ENCODE measurements at places on chromosomes 5 and 9.

DNA sequence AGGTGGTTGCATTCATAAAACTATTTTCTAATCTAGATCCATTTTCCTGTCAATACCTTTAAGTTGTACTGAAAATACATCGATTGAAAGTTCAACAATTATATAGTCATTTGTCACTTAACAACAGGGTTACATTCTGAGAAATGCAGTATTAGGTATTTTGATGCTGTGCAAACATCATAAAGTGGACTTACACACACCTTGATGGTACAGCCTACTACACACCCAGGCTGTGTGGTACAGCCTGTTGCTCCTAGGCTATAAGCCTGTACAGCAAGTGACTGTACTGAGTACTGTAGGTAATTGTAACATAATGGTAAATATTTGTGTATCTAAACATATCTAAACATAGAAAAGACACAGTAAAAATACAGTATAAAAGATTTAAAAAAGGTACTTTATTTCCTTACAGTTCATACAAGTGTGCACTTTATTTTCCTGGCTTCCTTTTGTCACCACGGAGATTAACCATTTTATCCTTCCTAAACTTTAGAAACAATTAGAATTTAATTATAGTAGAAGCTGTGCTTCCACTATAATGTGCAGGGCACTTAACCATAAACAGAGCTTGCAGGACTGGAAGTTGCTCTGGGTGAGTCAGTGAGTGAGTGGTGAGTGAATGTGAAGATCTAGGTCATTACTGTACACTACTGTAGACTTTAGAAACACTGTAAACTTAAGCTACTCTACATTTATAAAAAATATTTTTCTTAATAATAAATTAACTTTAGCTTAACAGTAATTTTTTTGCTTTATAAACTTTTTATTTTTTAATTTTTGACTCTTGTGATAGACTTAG is 42.9 kb upstream of the MEF2C start:
- DNase-seq: no peak

DNA sequence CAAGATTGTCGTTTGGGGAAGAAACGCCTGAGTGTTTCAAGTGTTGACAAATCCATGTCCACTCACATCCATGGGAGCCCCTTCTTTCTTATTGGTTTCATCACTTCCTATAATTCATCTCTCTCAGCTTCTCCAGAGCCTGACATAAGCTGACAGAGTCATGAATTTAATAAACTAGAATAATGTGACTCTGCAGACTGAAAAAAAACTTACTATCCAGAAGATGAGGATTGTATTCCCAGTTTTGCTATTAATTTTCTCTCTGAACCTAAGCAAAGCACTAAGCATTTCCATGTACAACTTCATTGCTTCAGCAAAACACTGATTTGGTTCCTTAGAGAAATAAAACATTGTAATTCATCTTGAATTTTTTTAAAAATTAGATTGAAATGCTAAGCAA is 691.8 kb downstream of the MTRR start:
- DNase-seq: no peak

DNA sequence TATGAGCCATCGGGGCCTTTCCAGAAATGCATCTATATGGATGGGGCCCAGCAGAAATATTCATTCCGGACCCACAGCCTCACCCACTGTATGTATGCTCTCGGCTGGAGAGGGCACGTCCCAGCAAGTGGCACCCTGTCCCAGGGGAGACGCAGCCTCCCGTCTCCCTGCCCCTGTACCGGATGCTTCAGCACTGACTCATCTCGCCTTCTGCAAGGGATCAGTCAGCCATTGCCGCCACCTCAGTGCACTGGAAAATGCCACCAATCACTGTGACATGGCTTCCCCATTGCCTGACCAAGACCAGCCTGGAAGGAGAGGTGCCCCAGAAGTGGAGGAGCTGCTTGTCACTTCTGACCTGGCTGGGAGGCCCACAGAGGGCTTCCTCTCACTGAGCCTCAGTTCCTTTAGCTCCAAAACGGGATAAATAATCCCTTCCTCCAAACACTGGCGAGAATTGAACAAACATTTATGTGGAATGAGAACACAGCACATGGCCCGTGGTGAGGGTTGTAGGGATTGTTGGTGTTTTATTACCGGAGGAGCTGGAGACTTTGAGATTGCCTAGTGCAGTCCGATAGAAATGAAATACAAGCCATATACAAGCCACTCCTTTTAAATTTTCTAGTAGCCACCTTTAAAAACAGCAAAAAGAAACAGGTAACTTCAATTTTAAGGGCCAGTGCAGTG is 43.9 kb upstream of the ORM1 start:
- no peak for DNase-seq

- DNase-seq: no peak
Observed at GRCh38 chr9:107548298-107549142, 59.0 kb upstream of the KLF4 start.

DNA sequence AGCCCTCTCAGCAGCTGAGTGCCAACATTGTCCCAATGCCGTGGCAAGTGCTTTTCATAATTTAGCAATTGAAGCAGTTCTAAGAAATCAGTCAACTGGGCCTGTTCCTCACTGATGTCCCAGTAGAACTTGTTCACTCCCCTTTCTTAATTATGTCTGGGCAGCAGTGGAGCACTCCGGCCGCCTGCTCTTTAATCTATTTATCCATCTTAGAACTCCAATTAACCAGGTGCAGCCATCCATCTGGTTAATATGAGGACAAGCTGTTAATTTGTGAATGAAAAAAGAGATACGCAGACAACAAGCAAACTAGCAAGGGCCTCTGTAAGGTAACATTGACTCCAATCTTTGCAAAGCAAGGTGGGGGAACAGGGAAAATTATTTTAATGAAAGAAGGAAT is 39.4 kb downstream of the MAT2B start:
- no peak for DNase-seq

- DNase-seq: no peak
Observed at GRCh38 chr5:19928562-19929421, 59.2 kb downstream of the CDH18 start.

- no peak for DNase-seq
Observed at GRCh38 chr5:121399879-121400278, 451.8 kb upstream of the FTMT start.

DNA sequence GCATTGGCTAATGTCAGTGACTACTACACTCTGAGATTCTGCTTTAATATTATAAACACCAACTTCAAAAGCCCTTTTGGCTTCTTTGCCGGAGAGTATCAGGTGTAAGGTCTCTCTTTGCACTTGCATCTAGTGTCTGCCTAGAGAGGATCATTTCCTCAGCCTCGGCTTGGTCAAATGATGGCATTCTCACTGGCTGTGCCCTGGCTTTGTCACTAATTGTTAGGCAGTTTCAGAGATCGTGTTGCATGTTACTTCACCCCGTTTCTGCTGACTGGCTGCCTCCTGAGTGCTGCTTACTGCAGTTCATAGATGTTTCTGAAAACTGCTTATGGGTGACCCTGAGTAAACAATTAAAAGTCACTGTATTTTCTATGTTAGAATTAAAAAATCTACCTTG is 48.8 kb downstream of the SLC1A3 start:
- no peak for DNase-seq

DNA sequence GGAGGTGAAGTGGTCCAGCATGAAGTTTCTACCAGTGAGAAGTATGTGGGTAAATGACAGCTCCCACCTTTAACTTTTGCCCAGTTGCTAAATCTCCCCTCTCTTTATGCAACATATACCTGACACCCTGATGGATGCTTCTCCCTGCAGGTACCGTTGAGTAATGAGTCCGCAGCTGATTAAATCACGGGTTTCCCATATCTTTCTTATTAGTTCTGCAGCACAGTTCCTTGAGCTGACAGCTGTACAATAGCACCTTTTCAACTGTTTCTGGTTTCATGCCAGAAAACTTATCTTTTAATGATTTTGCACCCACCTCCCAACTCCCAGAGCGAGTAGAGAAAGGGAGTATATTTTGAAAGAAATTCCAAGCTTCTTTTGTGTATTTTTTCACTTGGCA is 161.0 kb upstream of the TUT7 start:
- DNase-seq: no peak

- DNase-seq: no peak
Observed at GRCh38 chr5:135135530-135136226, 101.7 kb upstream of the PITX1 start.

GRCh38 chr5:89204756-89205155 is 321.8 kb upstream of the MEF2C start:
- no peak for DNase-seq

GRCh38 chr9:15927161-15927560 is 374.3 kb downstream of the CCDC171 start:
- DNase-seq: no peak

- DNase-seq: no peak
Observed at GRCh38 chr9:92308893-92309292, 15.4 kb upstream of the IARS1 start.

GRCh38 chr9:5817862-5818261 is 15.1 kb downstream of the ERMP1 start:
- DNase-seq: no peak

DNA sequence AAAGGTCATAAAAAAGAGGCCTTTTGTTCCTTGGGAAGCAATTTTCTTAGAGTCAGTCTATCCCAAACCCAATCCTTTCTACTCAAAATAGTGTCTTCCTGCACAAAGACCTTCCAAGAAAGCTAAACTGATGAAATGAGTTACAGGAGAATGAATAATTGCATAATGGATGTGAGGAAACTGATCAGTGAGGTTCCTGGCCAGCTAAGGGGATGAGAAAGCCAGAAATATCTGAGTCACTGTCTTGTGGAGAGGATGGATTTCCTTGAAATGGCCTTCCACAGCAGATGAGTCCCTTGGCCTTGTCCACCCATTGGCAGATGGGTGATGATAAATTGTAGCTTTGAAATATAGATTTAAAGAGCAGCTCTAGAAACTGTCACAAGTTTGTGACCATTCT is 756.1 kb downstream of the DNAH5 start:
- DNase-seq: no peak

- DNase-seq: no peak
Observed at GRCh38 chr9:17556255-17556654, 22.6 kb upstream of the SH3GL2 start.

DNA sequence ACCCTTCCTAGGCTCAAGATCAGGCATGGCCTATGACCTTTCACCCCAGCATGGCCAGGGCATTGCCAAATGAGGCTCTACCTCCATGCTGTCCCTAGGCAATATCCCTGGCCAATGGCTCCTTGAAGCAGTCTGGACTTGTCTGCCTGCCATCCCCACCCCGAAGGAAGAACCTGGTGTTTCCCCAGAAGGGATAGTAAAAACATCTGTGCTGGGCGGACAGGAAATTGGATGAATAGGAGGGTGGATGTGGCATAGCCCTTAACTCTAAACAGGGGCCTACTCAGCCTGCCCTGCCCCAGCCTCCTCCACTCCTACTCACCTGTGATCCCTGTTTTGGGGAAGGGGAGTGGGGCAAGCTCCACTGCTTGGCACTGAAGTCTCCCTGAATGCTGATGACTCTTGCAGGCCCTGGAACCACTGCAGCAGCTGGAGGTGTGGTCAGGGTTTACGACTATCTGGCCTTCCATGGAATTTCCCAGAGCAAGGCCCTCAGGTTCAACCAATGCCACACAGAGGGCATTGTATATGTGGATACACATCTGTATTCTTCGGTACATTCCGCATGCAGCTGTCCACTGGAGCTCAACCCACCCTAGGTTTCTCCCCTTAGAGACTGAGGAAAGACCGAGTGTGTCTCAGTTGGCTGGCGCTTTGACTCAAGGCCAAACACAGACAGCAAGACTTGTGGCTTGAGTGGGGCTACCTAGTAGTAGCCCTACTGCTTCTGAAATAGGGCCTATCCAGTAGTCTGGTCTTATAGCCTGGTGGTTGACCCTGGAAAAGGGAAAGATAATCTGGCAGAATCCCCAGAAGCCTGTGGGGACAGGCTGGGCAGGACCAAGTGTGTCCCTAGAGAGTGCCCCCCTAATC is 6.4 kb upstream of the P4HA2 start:
- no peak for DNase-seq

- no peak for DNase-seq
Observed at GRCh38 chr9:109914280-109915027, 134.5 kb downstream of the PALM2AKAP2 start.

DNA sequence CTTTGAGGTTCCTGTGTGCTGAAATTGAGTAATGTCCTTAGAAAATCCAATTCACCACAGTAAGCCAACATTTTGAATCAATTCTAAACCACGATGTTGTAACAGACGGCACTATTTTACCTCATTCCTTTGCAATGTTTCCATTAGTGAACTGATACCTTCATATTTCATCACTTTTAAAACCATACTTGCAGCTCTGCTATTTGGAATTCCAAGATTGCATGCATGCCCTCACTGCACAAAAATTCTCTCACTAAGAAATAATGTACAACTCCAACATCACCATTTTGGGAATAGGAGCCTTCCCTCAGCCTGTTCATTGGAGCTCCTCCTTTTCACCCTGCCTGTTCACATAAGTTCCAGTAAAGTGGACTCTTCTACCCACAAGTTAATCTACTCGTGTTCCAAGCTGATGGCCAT is 74.8 kb upstream of the TGFBR1 start:
- no peak for DNase-seq
